ENCODE measurements at places on chromosomes 2 and 18. TPM values are rescaled to one million over a fixed set of nuclear protein-coding genes. Genes with fewer than 3 reads are reported as not detected.

- H3K4me3 ChIP-seq: no peak overlapping the region
- no peaks in the 10 kb centered on the region for H3K36me3 ChIP-seq
- H3K27ac ChIP-seq: no peak overlapping the region
- no peaks in the 10 kb centered on the region for H3K4me1 ChIP-seq
- H3K27me3 ChIP-seq: peaks cover 5% of the 10 kb centered on the region
- DNase-seq: no peak
Measured at GRCh38 chr2:11005032-11005431, 93.3 kb downstream of the KCNF1 start.

DNA sequence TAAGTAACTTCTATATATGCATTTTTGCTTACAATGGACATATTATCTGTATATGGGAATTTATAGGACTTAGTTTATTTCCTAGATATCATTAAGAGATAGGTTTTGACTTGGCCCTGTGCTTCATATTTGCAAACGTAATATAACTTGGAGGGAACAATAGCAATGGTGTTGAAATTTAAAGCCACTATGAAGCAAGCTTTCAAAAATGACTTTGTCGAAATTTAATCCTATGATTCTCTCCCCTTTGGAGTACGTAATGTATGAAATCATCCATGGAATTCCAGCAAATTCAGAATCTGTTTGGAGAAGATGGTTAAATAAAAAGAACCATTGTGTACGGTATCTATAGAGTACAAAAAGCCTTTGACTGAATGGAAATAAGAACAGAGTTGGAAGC is 486.3 kb downstream of the ARHGAP15 start:
- H3K27me3 ChIP-seq: no peaks in the 10 kb centered on the region
- peaks cover 4% of the 10 kb centered on the region for H3K36me3 ChIP-seq
- no peak overlapping the region for H3K4me3 ChIP-seq
- H3K4me1 ChIP-seq: peaks cover 40% of the 10 kb centered on the region
- H3K27ac ChIP-seq: no peak overlapping the region

DNA sequence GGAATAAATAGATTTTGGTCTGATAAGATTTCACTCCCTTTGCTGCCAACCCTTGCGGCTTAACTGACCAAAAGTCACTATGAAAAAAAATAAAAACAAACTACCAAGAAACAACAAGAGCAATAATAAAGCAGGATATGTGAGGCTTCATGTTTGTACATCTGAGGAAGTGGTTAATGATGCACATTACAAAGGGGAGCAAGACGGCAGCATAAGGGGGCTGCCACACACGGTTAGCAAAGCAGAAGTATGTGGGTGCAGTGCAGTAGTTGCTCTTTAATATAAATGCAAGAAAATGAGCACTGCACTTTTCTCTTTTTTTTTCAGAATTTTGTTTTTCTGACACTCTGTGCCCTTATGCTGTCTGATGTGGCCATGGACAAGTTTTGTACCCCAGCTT is 377.1 kb upstream of the CNTNAP5 start:
- no peaks in the 10 kb centered on the region for H3K4me1 ChIP-seq
- DNase-seq: no peak
- no peak overlapping the region for H3K4me3 ChIP-seq
- no peaks in the 10 kb centered on the region for H3K36me3 ChIP-seq
- no peaks in the 10 kb centered on the region for H3K27me3 ChIP-seq

DNA sequence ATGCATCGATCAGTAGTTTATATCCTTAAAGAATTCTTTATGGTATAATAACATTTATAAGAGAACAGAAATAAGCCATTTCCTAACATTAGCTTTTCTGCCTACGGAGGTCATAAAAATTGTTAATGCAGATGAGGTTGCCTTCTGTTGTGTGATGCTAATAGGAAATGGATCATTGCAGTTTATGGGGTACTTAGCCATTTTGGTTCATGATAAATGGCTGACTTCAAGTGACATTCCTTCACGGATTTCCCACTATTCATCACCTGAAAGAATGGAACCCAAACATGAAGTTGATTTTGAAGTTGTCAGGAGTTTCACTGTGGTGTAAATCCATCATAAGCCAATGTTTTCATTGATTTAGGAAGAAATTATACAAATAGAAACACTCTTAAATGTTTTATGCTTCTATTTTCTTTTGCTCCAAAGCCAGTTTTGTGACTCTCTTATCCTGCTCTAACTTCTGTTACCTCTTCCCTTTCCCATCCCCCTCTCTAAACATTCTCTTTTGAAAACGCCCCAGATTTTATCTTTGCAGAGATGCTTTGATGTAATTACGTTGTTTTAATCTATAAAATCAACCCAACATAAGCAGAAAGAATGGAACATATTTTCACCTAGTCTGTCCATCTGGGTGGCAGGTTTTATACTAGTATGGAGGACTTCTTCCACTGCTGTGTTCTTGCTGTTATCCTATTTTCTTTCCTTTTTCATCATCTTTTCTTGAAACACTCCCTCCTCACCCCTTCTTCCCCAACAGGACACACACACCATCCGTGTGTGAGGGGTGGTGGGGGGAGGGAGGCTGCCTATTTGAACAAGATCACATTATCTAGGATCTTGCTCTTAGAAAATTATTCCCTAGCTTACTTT is 58.2 kb downstream of the GREB1L start:
- no peaks in the 10 kb centered on the region for H3K4me1 ChIP-seq
- H3K27me3 ChIP-seq: peaks cover 3% of the 10 kb centered on the region
- no peak overlapping the region for H3K4me3 ChIP-seq
- no peaks in the 10 kb centered on the region for H3K36me3 ChIP-seq

DNA sequence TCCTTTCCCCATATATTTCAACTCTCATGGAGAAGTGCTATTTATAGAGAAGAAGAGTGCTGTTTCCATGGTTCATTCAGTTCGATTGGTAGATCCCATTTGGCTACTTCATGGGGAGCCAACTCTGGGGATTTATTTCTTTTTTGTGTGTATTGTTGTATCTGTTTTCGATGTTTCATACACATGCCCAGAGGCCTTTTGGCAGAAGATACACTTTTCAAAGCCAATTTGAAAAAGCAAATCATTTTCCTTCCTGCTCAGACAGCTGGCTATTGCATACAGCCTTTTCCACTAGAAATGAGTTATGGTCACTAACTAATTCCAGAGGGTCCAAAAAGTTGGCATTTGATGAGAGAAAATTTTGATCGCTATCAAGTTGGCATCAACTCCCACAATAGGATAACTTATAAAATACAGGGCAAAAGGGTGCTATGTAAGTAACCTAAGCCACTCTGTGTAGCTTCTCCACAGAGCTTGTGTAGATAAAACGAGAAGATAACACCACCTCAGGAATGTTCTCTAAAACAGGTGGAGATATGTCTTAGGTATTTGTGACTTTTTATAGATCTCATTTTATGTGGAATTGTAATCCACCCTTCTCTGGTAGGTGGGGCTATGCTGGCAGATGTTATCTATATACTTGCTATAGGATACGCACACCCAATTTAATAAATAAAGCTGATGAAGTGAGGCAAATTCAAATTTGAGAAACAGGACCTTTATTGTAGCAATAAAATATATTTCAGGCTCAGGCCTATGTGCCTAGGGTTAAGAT is 798.5 kb downstream of the SATB2 start:
- no peak overlapping the region for H3K4me3 ChIP-seq
- H3K27me3 ChIP-seq: no peaks in the 10 kb centered on the region
- H3K36me3 ChIP-seq: no peaks in the 10 kb centered on the region
- DNase-seq: no peak
- H3K27ac ChIP-seq: no peak overlapping the region
- H3K4me1 ChIP-seq: no peaks in the 10 kb centered on the region

- no peaks in the 10 kb centered on the region for H3K36me3 ChIP-seq
- H3K4me3 ChIP-seq: no peak overlapping the region
- peaks cover 17% of the 10 kb centered on the region for H3K4me1 ChIP-seq
- H3K27ac ChIP-seq: no peak overlapping the region
- no peaks in the 10 kb centered on the region for H3K27me3 ChIP-seq
Measured at GRCh38 chr18:54949588-54949987, 9.7 kb downstream of the CCDC68 start.

Gene TUBB8B
- not detected for total RNA-seq

- no peaks in the 10 kb centered on the region for H3K27me3 ChIP-seq
- peak overlapping the region; percentile 93 for H3K4me3 ChIP-seq
- H3K27ac ChIP-seq: peak overlapping the region; percentile 97
- peaks cover 23% of the 10 kb centered on the region for H3K4me1 ChIP-seq
- H3K36me3 ChIP-seq: no peaks in the 10 kb centered on the region
Measured at GRCh38 chr2:112275887-112276773, 733 bp downstream of the ZC3H6 start.

DNA sequence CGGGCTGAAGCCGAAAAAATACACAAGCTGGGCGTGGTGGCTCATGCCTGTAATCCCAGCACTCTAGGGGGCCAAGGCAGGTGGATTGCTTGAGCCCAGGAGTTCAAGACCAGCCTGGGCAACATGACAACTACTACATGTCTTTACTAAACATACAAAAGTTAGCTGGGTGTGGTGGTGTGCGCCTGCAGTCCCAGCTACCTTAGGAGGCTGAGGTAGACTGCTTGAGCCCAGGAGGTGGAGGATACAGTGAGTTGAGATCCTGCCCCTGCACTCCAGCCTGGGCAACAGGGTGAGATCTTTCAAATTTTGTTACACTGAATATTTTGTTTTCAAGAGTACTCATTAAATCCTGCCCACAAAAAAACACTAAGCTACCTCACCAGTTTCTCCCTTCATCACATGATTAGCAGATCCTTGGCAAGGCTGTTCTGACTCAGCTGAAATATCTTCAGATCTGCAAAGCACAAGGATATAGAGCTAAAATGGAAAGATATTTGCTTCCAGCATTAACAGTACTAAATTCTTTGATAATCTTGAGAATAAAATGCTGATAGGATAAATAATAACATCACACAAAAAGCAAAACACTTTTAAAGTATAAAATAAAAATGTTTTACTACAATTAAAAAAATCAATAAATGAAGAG is 28.2 kb upstream of the MCM6 start:
- H3K36me3 ChIP-seq: peaks cover 27% of the 10 kb centered on the region
- no peak for DNase-seq
- H3K27me3 ChIP-seq: no peaks in the 10 kb centered on the region
- no peak overlapping the region for H3K27ac ChIP-seq

GRCh38 chr2:72104821-72105588 is 42.7 kb downstream of the CYP26B1 start:
- no peak overlapping the region for H3K4me3 ChIP-seq
- DNase-seq: no peak
- H3K27ac ChIP-seq: no peak overlapping the region
- no peaks in the 10 kb centered on the region for H3K36me3 ChIP-seq

Gene SLC11A1
- 0.26 TPM for total RNA-seq

GRCh38 chr2:64972426-64972825 is 16.8 kb upstream of the SLC1A4 start:
- DNase-seq: no peak
- no peak overlapping the region for H3K4me3 ChIP-seq
- no peaks in the 10 kb centered on the region for H3K4me1 ChIP-seq
- H3K36me3 ChIP-seq: no peaks in the 10 kb centered on the region
- H3K27me3 ChIP-seq: no peaks in the 10 kb centered on the region

DNA sequence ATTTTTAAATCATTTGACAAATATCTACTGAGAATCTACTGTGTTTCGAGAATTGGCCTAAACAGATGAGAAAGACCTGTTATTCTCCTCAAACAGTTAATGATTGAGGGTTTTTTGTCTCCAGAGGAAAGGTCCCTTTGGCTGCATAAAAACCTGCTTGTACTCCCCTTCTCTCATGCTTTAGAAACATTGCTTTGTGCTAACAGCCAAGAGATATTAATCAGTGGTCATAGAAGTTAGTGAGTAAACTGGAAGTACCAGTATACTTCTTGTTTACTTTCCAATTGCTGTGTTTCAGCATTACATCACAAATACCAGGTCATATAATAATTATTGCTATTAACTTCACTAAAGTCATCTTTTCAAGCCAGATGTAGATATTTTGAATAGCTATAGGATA is 34.1 kb downstream of the ITGB6 start:
- H3K36me3 ChIP-seq: no peaks in the 10 kb centered on the region
- H3K4me3 ChIP-seq: no peak overlapping the region
- H3K27ac ChIP-seq: no peak overlapping the region
- H3K4me1 ChIP-seq: no peaks in the 10 kb centered on the region
- H3K27me3 ChIP-seq: peaks cover 2% of the 10 kb centered on the region
- no peak for DNase-seq
